ENCODE measurements at places on chromosomes 1 and 21.
A peak's percentile ranks its signal among the peaks of the same experiment; 100 is the strongest.

DNA sequence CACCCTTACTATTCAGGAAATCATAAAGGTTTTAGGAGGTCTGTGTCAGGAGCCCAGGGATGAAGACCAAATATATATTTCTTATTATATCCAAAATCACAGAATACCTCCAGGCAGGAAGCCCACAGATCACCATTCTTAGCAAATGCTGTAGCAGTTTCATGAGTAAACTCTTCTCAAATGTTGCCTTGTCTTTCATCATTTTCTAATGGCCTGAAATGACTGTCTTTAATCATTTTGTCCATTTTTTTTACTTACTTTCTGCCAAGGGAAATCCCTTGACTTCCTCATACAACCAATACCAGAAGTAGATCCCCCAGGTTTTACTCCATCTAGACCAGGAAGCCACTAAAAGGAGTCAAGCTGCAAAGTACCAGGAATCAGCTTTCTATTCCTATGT is 32.4 kb downstream of the PSMG1 start:
- no peak for DNase-seq

- DNase-seq = no peak
Measured at GRCh38 chr1:153963850-153964331, 554 bp upstream of the SLC39A1 start.

- peak; percentile 100 for DNase-seq
Measured at GRCh38 chr21:36149788-36150711, 6.6 kb upstream of the DOP1B start.

GRCh38 chr1:214002472-214002871 is 14.7 kb downstream of the PROX1 start:
- DNase-seq = no peak

DNA sequence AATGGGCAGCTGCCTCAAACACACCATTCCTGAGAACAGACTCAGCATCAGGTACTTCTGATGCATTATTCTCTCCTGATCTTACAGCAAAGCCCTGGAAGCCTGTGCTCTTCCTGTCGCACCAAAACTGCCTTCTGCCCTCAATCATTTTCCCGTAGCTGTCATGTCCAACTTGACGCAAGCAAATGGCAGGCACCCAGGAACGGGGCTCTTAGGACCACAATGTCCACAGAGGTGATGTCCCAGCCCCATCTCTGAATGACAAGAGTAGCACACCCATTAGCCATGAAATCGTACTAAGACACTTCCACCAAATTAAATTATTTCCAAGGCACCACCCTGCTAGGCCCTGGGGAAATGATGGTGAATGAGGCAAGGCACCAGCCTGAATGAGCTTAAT is 47.1 kb downstream of the PTPN14 start:
- DNase-seq = no peak

DNA sequence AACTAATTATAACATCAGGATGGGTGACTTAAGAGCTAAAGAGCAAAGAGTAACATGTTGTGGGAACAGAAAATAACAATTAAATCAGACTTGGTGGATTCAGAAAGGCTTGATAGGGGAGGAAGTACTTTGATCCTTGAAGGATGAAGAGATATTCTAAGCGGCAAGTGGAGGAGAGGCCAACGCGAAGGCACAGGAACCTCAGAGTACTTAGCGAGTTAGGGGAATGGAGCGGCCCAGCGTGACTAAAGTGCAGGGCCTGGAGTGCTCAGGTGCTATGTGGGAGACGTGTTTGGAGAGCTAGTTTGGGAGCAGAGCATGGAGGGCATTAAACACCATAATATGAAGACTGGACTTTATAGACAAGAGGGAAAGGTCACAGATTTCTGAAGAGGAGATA is 64.3 kb downstream of the ADCY10 start:
- no peak for DNase-seq

DNA sequence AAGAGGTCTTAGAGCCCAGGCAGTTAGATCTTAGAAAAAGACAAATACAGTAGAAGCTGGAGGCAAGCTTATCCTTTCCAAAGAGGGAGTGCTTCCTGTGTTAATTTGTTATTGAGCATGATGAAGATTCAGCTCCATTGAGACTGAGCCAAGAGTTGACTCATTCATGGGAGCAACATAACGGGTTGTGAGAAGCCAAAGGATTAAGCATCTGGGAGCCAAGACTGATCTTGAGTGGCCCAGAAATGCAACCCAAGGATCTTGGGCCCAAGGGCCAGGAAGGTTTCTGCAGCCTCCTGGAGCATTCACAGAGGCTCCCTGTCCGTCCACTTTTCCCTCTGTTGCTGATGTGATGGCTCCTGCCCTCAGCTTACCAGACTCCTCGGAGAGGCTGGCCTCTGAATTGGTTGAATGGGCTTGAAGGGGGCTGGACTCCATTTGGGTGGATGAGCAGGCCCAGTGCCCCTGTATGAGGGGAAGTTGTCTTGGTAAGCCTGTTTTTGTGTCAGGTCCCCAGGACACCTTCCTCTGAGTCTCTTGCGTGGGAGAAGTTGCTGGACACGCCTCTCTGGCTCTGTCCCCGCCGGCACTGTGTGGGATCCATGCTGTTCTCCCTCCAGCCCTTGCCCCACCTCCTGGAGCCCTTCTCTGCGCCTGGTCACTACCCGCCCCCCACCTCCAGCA is 42.4 kb downstream of the PDE9A start:
- DNase-seq = no peak

GRCh38 chr1:164786980-164787833 is 228.2 kb downstream of the PBX1 start:
- no peak for DNase-seq

DNA sequence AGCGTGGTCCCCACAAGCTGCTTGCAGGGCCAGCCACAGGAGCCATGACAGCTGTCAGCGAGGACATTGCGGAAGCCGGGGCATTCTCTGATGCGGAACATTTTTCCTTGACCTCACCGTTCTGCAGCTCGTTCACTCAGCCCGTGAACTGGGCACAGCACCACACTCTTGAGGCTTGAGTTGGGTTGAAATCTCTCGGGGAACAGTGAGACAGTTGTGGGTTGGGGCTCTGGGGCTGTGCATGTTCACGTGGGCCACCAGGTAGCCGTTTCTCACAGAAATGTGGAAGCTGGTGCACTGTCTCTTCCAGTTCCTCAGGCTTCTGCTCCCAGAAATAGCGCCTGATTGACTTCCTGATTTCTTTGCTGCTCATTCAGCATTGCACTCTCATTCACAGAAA is 69.8 kb downstream of the SPSB1 start:
- no peak for DNase-seq

DNA sequence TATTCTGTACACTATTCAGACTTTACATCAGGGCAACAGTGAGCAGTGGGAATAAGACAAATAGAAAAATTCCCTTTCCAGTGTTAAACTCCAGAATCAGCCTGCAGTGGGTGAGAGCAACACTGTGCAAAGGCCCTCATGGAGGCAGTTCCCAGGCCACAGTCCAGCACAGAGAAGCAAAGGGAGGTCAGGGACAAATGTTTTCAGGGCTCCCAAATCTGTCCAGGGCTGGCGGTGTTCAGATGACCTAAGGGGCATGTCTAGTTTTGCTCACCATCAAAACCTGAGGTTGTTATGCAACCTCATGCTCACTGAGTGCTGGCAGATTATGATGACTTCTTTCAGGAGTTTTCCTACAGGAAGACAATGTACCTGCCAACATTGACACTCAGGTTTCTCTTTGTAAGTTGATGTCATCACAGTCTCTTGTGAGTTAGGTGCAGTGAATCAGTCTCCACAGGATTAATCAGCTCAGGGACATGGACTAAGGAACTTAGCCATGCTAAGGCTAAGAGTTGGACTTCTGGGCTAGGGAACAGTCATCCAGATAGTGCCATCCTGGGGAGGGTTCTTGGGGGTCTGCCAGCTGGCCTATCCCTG is 3.6 kb upstream of the LCE5A start:
- DNase-seq = no peak

DNA sequence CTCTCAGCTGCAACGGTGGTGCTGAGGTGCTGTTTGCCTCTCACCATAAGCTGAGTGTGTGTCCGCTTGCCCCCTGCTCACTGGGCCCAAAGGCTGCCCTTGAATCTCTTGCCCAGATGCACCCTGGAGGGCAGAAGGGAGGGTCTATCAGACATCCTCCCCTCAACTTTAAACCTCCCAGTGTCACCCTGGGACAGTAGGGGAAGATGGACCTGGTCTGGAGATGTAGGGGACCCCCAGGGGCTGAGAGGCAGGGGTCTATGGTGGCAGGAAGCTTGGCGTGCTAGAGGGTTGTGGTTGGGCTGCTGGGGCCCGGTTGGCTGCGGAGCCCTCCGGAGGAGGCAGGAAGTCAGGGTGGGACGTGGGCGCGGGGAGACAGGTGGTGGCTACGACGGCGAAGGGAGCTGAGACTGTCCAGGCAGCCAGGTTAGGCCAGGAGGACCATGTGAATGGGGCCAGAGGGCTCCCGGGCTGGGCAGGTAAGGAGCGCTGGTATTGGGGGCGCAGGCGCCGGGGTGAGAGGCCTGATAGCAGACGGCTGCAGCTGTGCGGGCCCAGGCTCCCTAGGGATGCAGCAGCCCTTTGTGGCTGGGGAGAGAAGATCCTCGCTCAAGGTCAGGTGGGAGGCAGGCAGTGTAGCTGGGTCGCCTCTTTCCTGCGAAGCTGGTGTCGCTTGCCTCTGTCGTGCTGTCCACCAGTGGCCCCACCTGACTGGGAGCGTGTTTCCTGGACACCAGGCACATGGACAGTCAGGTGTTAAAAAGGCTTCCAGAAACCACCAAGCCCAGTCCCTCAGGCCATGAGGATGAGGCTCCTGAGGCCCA is at the start of gene LCK:
Gene LCK, plus strand, starts transcription at position 373 of the 824 bp plus-strand sequence. CDS start 23,065 bp downstream, outside the sequence.
- no peak for DNase-seq

DNA sequence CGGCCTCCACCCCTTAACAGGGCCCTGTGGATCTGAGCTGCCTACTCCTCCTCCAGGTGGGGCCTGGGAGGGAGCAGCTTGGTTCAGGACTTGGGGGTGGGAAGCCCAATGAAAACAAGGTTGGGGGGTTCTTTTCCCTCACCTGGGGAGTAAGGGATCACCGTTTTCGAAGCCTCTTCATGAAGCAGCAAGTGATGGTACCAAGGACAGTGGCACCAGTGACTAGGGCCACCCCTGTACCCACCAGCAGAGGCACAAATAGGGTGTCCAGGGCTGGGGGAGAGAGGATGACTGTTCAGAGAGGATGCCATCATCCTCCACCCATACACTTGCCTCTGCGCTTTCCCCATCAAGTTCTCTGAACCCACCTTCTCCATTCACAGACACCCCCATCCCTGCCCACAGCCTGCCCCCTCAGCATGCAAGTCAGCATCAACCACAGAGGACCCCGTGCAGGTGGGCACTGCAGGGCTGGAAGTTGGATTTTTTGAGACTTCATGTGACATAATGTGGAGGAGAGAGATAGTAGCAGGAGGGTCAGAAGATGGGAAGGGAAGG is 6.7 kb downstream of the IGSF8 start:
- no peak for DNase-seq

DNA sequence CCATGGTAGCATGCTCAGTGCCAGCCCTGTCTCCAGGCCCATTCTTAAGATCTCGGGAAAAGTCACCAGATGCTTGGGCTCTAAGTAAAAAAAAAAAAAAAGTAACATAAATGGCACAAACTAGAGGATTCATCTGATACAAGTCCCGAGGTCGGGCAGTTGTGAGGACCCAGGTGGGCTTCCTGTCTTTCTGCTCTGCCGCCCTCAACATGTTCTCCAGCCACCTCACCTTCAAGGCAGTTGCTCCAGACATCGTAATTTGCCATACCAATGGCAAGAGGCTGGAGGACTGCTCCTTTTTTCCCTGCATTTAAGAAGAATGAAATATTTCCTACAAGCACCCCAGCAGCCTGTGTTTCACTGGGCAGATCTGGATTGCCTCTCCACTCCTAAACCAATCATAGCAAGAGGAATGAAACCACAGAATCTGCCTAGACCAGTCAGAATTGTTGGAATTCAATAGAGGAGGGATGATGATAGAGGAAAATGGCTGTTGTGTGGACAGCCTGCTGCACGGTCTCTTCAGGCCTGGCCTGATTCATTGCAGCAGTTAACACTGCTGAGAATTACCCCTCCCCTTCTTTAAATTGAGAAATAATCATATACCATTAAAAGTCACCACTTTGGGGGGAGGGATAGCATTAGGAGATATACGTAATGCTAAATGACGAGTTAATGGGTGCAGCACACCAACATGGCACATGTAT is 5.4 kb downstream of the HMGN2 start:
- no peak for DNase-seq

DNA sequence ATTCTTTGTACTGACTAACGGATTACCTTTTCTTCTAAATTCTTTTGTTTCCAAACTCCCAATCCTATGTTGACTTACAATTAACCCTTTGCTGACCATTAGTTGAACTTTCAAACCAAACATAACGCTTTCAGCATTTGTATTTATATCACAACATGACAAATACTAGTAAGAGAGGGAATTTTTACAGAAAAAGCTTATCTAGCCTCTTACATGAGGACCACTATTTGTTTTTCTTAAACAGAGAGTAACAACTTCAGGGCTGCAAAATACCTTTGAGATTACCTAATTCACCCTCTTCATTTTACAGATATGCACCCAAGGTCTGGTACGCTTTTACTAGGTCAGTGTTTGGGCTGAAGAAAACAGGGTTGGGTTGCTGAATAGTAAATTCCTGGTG is 45.0 kb upstream of the CXADR start:
- no peak for DNase-seq

GRCh38 chr1:177753655-177754054 is 216.2 kb downstream of the SEC16B start:
- DNase-seq = no peak

DNA sequence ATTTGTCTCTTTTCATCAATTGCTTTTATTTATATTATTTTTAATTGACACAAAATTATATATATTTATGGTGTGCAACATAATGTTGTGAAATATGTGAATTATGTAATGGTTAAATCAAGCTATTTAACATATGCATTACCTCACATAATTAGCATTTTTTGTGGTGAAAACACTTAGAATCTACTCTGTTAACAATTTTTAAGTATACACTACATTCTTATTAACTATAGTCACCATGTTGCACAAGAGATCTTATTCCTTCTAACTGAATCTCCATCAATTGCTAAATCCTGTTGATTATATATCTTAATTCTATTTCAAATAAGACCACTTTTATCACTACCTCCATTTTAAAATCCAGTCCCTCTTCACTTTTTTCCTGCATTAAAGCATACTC is 42.5 kb downstream of the PLPPR5 start:
- DNase-seq = no peak

GRCh38 chr1:182646739-182647138 is 37.6 kb downstream of the RGS8 start:
- DNase-seq = no peak

Measured in GF-D8 (cell line).